ENCODE measurements at places on chromosomes 11 and 22.

GRCh38 chr11:27754035-27755017, 54.1 kb upstream of the BDNF start:
- no peak for DNase-seq

- no peak for DNase-seq
These were observed 121.6 kb downstream of the PAX6 start for GRCh38 chr11:31689559-31689958.

DNA sequence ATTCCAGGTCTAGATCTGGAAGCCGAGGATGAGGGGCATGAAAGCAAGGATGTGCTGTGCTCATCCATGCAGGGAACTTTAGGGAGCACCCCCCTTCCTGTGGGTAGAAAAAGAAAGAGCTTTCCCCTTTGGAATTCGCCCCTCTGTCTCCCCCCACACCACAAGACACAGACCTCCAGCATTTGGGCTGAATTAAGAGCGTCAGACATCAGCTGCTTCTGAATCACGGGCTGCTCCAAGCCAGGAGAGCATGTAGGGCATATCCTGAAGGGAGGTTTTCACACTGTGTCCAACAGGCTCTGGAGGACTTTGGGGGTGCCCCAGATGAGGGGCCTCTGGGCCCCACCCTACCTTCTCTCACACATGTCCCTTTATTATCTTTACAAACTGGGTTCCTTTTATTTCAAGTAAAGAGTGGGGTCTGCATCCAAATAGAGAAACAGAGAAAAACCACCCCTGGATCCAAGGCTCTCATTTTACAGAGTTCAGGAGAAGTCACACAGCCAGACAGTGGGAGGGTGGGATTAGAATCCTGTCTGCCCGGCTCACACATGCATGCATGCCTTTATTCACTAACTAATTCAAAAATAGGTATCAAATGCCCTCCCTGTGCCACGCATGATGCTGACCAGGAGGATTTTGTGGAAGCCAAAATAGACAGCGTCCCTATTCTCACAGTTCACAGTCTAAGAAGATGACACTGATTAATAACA, 52.8 kb downstream of the LRRC32 start:
- DNase-seq, result no peak

- no peak for DNase-seq
These were observed 13.3 kb downstream of the CREB3L1 start for GRCh38 chr11:46290598-46291309.

DNA sequence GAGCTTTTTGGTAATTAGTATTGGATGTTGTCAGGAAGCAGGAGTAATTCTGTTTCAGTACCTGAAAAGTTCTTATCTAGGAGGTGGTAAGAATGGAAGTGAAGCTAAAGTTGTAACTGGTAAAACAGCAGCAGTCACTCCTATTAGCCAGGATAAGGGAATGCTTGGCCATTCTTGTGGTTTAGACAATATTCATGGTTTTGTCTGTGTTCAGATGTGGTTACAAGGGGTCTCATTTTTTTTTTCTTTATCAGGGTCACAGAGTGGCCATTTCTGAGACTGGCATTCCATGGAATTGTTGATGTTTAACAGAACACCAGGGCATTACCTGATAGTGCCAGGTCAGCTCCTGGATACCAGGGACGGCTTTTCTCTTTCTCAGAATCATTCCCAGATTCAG, 23.8 kb downstream of the TAF1D start:
- DNase-seq, result no peak

- no peak for DNase-seq
These were observed 23.3 kb upstream of the MMP7 start for GRCh38 chr11:102553835-102554282.

DNA sequence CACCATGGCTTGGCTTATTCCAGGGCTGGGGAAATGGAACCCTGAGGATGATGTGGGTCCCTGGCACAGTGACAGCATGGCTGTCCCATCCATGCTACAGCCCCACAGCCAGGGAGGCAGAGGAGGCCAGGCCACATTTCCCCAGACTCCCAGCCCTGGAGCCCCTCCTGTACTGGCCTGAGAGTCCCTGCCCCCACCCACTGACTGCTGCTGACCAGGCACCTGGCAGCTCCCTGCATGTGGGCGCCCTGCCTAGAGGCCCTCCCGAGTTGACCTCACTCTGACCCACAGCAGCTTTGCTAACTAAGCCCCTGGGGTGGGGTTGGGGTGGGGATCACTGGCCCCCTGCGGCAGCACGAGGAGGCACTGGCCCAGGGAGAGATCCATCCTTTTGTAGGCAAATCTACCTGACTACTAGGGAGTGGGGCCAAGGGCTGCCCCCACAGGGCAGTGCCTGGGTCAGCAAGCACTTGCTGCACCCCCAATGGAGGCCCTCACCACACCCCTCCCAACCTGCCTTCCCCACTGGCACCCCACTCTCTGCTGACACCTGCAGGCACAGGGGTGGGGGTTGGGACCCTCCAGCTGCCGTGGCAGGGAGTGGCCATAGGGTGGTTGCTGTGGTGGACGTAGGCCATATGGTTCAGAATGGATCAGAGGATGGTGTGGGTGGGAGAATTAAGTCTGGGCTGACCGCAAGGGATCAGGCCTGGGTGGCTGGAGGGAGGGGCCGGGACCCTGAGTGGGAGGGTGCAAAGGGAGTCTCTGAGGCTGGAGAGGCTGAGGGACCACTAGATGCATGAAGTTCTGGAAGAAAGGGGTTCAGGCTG, 17.4 kb downstream of the ARVCF start:
- peak; percentile 49 for DNase-seq

GRCh38 chr22:40400159-40400558, 29.8 kb downstream of the SGSM3 start:
- DNase-seq, result no peak

DNA sequence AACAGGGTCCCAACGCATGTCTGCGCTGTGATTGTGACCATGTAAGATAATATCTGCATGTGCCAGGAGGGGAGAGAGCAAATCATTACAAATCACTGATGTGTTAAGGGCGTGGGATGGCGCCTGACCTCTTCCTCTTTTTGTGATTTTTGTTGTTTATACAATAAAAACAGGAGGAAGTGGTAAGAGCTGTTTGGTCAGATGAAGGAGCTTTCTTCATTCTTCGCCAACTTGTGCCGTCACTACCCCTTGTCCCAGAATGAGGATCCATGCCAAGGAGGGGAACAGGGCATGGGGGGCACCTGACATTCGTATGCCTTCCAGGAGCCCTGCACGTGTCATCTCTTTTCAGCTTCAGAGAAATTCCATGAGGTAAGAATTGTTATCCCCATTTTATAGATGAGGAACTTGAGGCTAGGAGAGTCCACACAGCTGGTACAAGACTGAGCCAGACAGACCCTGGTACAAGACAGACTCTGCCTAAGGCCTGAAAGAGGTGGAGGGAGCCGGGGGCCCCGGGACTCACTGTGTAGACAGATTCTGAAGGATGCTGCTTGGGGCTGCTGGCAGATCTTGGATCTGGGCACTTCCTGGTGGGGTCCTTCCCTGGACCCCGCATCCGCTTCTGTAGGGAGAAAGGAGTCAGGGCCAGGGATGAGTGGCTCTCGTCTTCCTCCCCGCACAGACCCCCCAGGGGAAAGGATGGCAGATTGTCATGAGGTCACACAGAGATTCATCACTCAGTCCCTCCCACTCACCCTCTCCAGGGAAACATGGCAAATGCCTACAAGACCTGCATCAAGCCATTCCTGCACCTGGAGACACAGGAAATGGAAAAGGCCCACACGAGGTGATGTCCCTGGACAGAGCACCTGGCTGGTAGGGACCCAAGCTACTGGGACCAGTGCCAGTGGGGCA, 34.6 kb downstream of the NFAM1 start:
- no peak for DNase-seq

DNA sequence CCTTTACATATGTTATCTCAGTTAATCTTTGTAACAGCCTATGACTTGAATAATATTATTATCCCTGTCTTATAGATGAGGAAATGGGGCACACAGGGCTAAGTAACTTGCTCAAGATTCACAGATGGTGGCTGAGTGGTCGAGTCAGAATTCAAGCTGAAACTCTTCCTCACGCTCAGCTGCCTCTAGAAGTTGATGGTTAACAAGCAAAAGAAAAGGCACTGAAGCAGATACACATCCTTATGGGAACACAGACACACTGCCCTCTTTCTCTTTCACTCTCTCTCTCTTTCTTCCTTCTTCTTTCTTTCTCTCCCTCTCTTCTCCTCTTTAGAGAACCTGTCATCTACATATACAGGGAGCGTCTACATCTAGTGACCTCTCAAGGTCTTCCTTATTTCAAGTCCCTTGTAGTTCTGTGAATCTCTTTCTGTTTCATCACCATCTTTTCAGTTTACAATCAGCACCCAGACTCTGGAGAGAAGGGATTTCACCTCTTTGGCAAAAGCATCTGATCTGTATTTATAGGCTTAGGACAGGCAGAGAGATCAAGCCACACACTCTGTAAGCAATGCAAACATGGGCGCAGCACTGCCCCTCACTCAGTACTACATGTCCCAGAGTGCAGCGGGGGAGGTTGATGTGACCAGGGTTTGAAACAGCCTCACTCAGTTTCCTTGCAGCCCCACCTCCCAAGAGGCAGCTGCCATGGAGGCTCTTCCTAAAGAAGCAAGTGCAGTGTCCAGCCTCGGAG, 75.7 kb downstream of the GRAMD1B start:
- DNase-seq, result peak; percentile 73

DNA sequence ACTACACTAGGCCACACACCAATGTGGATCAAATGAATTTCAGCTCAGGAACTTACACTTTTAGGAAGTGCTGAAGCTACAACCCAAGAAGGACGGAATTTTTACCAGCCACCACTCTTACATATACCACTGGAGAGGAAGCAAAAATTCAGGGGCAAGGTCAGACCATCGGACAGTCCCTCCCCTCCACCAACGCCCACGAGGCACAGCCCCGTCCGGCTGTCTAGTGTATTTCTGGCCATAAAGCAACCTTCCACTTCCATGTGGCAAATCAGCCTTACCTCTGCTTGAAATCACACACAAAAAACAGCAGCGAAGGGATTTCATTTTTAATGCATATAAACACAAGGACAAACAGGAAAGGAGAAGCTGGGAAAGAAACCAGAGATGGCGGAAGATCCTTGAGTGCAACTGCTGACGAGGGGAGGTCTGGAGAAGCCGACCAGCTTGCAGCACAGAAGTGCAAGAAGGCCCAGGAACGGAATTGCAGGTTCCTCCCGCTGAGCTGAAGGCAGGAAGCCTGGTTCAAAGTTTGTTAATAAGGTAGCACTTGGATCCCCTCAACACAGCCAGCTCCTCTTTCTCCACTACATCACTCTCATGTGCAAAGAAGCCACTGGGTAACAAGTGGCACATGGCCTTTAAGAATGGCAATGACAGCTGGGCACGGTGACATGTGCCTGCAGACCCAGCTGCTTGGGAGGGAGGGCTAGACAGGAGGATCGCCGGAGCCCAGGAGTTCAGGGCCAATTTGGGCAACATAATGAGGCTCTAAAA, 71.5 kb downstream of the SHANK2 start:
- DNase-seq, result no peak

GRCh38 chr11:92329646-92330045, 105.0 kb downstream of the FAT3 start:
- DNase-seq, result no peak

DNA sequence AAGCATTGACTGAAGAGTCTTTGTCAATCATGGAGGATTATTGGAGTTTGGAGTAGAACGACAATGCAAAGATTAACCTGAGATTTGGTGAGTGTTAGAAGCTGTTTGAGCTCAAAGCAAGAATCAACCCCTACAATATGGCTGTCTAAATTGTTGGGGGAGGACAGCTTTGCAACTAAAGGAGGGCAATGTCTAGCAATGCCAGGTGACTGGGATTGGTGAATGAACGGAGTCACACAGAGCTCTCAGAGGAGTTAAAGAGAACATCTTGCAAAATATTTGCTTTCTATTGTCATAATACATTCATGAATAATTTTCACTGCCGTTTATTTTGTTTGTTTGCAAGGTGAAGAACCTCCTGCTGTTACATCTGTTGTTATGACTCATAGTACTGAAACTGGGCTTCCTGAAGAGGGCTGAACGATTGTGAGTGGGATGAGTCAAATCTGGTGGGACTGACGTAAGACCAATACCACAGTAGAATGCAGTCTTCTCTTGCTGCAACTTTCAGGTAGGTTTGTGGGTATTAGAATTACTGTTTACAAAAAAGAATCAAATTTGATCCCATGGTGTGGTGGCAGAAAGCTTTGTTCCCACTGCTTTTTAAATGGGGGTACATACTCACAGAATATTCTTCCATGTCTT, 281.9 kb downstream of the CADM1 start:
- DNase-seq, result no peak

DNA sequence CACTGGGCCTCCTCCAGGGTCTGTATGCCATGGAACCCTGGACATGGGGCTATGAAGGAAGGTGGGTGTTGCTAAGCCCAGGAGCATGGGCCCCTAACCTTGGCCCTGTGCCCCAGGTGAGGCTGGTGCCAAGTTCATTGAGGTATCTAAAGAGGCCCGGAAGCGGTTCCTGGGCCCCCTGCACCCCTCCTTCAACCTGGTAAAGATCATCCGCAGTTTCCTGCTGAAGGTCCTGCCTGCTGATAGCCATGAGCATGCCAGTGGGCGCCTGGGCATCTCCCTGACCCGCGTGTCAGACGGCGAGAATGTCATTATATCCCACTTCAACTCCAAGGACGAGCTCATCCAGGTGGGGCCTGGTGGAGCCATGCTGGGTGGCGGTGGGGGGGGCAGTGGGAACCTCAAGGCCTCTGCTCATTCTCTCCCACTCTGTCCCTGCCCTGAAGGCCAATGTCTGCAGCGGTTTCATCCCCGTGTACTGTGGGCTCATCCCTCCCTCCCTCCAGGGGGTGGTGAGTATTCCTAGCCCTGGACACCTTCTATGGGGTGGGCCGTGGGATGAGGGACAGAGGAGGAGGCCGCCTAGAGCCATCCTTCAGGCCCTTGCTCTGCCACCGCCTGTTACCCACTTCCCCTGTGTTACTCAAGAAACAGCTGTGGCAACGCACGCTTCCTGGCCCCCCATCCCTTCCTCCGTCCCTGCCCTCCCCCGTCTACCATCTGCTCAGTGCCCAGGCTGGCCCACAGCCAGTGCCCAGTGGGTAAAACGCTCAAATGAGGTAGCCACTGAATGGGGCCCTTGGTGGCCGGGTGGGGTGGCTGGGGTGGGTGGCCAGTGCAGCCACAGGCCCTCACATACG, 3.0 kb downstream of the PNPLA2 start:
- DNase-seq, result no peak

DNA sequence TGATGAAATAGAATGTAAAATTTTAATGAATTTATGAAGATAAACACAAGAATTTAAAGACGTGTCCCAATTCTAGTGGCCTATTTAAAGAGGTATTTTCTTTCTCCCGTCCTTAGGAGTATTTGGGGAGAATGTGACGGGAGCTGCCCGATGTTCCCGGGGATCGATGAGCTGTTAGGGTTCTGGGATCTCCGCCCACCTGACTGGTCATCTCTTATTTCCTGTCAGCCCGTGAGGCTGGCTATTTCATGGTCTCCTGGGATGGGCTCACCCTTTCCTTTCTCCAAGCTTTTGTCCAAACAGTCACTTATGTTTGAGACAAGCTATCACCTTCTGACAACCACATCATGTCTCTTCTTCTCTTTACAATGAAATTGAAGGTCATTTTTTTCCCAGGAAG, 16.9 kb upstream of the CLMP start:
- no peak for DNase-seq

- DNase-seq, result no peak
These were observed 551.1 kb downstream of the MN1 start for GRCh38 chr22:27250418-27250817.

- no peak for DNase-seq
These were observed 67.8 kb downstream of the MIAT start for GRCh38 chr22:26725012-26725676.

- DNase-seq, result no peak
These were observed 10.5 kb upstream of the OR2AT4 start for GRCh38 chr11:75107187-75107586.

- DNase-seq, result peak; percentile 89
These were observed 3.6 kb downstream of the AHNAK start for GRCh38 chr11:62542750-62543567.

GRCh38 chr22:25666308-25666707, 75.7 kb upstream of the MYO18B start:
- DNase-seq, result no peak
